ENCODE measurements at places on chromosomes 2 and 18.
A peak's percentile ranks its signal among the peaks of the same experiment; 100 is the strongest.

- DNase-seq: no peak
Measured at GRCh38 chr2:136112317-136113208, 5.4 kb downstream of the CXCR4 start.

GRCh38 chr18:36560187-36560586 is 262.7 kb downstream of the FHOD3 start:
- DNase-seq: no peak

GRCh38 chr2:18788592-18788991 is 199.2 kb upstream of the NT5C1B start:
- peak; percentile 77 for DNase-seq

DNA sequence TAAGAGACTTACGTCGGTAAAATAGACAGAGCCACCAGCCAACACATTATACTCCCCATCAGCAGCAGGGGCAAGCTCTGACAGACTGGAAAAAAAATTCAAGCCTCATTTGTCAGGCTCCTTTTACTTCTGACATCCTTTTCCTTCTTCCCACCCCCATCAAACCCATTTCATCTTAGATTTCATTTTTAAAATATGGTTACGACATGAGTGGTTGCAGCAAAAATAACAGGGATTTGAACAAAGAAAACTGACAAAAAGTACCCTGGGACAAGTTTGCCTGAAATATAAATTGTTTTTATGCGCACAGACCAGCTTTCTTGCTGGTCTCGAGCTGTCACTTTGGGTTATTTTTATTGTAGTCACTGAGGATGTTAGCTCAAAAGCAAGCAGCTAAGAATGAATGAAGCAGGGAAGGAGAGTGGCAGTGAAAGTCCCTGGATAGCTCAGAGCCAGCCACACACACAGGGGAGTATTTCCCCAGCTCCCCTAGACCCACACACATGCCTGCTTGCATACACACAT is 30.7 kb upstream of the LINC00305 start:
- no peak for DNase-seq

GRCh38 chr2:210007895-210008294 is 5.5 kb downstream of the RPE start:
- no peak for DNase-seq

DNA sequence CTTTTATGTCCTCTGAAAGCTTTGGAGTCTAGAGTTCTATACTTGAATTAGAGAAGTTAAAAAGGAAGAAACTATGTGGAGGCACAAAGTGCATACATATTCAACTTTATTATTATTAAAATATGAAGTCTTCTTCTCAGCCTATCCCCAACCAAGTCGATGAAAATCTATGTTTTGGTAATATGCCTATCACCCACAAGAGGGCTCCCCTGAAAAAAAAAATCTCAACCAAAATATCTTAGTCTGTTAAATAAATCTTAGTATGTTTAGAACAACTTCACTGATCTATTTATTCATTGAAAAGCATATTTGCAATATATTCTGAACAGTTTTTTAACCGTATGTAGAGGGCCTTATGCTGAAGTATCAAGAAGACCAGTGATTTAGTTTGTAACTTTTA is 804.5 kb downstream of the TDRD15 start:
- no peak for DNase-seq

DNA sequence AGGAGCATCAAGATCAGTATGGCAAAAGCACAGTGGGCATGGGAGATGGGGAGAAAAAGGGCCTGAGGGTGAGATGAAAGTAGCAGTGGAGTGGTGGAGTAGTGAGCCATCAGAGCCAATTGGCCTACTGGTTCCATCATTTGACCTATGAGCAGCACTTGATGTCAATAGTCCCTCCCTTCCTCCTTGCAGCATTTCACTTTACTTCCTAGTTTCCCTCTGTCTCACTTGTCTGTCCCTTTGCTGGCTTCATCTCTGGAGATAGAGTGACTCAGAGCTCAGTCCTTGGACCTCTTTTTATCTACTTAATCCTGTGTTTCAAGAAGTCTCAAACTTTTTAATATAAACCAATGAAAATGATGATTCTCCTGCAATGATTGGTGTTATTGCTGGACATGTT is 32.1 kb downstream of the FBXO48 start:
- DNase-seq: no peak

DNA sequence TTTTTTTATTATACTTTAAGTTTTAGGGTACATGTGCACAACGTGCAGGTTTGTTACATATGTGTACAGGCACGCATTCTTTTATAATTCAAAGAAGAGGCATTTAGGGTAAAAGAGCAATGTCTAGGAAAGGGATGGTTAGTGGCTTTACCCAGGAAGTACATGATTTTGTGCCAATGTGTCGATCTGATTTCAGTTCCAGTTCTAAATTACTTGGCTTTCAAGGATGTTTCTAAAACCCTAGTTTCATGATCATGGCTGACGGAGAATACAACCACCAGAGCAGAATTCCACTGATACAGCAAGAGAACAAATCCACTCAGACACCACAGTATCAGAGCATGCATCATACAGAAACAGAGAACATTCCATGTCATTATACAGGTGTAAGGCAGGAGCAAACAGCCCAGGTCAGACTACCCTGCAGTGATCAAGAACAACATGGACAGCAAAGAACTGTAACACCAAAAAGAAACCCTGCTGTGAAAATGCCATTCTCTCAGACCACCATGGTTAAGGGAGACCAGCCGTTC is 116.7 kb upstream of the STK17B start:
- no peak for DNase-seq

GRCh38 chr2:207926133-207926988 is 99.0 kb downstream of the PLEKHM3 start:
- peak; percentile 87 for DNase-seq

All from fibroblast of pulmonary artery (primary cell).